ENCODE measurements at places on chromosomes 7 and 10.

DNA sequence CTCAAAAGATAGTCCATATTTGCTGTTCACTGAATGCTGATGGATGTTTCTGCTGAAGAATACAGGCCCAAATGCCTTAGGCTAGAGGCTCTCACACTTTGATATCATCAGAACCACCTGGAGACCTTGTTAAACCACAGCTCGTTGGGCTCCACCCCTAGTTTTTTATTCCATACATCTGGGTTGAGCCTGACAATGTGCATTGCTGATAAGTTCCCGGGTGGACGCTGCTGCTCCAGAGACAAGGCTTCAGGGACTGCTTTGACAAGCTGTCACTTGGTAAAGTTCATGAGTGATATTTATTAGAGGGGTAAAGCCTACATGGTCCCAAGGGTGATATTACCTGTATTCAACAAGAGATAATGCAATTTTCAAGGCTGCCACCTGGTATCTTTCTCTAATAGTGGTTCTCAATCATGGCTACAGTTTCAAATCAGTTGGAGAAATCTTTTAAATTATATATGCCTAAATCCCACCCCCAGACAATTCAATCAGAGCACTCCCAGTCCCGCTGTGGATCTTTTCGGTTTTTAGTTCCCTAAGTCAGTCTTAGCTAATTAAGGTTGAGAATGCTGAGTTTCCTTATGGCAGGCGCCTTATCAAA lies 107.1 kb upstream of the GSDME start:
- no peak for DNase-seq

- DNase-seq: no peak
Measured at GRCh38 chr10:48652344-48652743, 32.3 kb upstream of the WDFY4 start.

DNA sequence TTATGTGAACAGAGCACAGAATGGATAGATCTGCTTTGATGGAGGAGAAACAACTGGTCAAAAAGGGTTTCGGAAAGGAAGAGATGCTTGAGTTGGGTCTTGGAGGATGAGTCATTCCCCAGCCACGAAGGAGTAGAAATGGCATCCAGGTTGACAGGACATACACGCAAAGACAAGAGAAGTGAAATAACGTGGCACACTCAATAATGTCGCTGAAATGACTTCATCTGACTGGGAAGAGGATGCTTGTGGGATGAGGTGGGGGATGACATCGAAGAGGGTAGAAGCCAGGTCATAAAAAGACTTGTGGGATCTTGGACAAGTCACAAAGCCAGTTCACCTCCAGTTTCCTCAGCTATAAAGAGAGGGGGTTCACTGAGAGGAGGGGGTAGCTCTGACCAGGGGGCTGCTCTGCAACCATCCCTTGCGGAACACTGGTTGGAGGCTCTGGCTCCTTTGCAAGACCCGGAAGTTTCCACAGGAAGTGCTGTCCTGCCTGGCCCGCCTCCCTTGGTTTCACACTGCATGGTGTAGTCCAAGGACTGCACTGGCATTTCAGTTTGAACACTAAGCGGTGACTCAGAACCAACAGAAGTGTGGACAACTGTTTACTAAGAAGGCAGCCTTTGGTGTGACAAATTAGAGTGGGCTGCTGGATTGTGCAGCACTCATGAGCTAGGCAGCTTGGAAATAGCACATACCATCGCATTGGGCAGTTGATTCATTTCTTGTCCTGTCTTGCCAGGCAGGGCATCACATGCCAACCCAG lies 189.9 kb upstream of the ADO start:
- DNase-seq: no peak

GRCh38 chr10:21497177-21497807 lies 28.2 kb downstream of the SKIDA1 start:
- no peak for DNase-seq

DNA sequence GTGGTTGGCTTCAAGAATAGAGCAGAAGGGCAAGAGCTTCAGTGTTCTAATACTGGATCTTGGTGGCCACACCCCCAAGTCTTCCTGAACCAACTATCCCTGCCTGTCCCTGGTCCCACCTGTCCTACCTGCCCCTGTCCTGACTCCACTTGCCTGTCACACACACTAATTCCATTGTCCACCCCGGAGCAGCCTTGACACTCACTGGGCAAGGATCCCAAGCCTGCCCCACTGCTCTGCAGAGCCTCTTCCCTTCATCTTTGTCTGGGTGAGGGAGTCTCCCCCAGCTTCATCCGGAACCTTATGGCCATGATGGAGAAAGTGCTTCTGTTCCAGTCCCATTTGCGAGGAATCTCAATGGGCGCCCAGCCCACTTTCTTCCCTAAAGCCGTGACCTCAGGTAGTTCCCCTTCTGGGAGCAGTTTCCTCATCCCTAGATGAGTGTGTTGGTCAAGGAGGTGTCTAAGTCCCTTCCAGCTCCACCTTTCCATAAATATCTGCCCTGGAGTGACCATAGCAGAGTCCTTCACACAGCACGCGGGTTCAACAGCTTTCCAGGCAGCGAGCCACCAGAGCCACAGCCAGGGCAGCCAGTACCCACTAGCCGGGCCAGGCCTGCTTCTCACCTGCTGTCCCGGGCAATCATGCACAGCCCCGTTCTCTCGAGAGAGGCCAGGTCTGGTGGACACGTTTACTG lies 61.5 kb downstream of the VIPR2 start:
- DNase-seq: no peak

- DNase-seq: no peak
Measured at GRCh38 chr10:42990721-42991441, 86.0 kb upstream of the RET start.

GRCh38 chr10:77978360-77978759 lies 51.0 kb downstream of the POLR3A start:
- no peak for DNase-seq

DNA sequence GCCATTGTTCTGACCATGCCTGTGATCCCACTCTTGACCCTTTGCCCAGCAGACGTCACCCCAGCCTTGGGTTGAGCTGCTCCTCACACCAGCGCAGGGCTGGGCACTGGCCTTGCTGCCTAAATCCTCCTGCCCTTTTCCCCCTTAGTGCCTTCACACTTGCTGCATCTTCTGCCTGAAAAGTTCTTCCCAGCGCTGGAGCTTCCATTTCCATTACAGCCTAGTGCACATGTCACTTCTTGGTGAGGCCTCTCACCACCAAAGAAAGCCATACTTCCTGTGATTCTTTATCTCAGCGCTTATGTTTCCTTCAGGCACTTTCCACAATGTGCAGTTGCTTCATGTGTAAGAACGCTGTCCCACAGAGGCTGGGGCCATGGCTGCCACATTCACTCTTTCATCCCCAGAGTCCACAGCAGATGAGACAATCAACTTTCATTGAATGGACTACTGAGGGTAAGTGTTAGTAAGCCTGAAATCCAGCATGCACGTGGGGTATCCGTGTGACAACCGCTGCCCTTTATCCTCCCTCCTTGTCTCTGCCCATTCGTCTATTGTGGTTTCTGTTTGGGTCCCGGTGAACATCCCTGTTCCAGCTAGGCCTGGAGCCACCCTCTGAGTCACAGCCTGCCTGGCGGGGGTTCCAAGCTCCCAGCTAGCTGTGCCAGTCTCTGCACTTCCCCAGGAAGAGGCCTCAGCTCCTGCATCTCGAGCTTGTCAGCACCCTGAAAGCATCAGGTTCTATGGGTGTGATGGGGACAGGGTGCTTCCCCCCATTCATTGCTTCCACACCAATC lies 37.3 kb downstream of the ADRA2A start:
- no peak for DNase-seq

DNA sequence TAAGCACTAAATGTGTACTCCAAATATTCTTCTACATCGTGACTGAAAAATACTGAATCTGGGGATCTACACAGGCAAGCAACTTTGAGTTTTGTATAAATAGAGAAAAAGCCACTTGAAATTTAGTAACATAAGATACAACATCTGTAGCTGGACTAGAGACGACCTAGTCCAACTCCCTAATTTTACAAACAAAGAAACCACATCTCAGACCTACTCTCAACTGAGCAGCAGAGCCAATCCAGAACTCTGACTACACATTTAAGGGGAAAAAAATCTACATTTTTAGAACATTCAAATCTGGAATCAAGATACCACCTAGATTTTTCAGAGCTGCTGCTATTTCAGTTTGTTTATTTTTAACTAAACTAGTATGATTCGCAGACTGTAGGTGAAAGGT lies 88.9 kb downstream of the CABCOCO1 start:
- no peak for DNase-seq

GRCh38 chr7:27616914-27617548 lies 45.7 kb downstream of the HIBADH start:
- DNase-seq: no peak

DNA sequence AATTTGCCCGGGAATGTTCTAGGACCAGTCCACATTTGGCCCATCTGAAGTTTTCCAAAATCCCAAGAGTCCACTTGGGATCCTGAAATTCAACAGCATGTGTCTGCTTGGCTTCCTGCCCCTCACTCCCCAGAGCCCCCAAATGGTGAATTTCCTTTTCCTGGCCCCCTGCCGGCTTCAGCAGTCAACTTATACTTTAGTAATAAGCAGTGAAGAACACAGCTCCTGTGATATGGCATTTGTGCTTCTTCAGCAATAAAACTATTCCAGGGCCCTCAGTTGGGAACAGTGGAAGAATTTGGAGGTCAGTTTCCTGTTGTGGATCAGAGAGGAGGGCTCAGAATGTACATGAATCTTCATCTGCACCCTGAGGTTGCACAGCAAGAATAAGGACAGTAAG lies 51.1 kb downstream of the PRF1 start:
- no peak for DNase-seq

DNA sequence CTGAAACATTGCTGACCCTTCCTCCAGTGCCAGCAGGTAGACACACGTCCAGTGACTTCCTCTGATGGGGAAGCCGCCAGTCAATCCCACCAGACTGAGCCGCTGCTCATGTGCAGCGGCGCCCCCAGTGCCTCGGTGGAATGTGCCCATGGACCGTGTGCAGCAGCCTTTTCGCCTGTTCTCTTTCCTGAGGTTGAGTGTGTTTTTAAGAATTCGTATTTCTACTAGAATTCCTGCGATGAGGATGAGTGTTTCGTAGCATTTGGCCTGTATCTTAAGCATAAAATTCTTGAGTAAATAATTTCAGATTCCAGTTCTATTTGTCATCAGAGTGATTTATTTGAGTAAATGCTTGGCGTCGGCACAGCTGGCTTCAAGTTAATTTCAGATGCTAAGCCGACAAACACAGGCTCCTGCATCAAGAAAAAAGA lies 35.4 kb downstream of the BNIP3 start:
- no peak for DNase-seq

DNA sequence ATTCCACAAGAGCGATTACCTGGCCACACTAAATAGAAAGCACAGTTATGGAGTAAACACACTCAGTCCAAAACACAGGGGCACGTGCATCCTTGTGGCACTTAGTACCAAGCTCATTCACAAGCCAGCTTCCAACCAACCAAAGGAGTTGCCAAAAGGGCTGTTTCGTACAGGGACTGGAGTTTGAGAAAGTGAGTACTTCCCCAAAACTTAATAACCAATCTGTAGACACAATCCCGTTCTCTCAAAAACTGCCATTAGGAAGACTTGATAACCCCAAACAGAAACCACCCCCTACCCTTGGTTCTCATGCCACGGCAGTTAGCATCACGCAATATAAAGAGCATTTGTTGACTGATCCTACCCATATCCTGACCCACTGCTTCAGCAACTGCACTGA lies 166.2 kb upstream of the ASAH2 start:
- no peak for DNase-seq

GRCh38 chr7:98800996-98801395 lies 68.8 kb downstream of the TMEM130 start:
- DNase-seq: no peak

GRCh38 chr10:93461807-93462178 lies 20.3 kb downstream of the MYOF start:
- DNase-seq: no peak

DNA sequence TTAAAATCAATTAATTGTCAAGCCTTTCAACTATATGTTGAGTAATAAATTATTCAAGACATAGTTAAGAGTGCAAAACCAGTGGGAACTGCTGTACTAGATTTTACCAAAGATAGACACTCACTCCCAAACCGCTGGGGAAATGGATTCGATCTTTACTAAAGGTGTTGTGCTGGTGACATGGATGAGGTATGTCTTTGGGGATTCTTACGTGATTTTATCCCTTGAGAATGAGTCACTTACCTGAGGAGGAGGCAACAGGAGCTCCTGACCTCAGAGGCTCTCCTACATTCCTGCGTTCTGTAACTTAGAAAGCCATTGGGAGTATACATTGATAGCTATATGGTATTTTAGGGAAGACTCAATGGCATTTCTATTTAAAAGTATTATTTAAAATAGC lies 165.5 kb downstream of the PKD1L1 start:
- no peak for DNase-seq

DNA sequence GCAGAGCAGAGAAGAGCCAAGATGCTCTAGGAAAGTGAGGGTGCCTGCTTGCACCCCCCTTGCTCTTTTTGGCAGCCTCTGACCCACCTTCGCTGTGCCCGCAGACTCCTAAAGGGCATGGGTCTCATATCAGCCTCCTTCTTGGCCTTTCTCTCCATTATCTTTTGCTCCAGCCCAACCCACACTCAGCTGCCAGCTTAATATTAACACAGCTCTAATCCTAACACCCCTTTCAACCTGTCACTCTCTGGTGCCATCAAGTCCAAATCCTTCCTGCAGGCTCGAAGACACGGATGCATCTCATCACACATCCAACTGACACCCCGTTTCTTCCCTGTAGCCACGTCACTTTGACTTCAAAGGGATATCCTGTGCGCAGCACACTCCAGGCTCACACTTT lies 171.6 kb upstream of the AUTS2 start:
- DNase-seq: no peak

GRCh38 chr10:125661941-125662515 lies 20.9 kb downstream of the TEX36 start:
- no peak for DNase-seq

GRCh38 chr7:151837285-151838042 lies 39.5 kb downstream of the PRKAG2 start:
- no peak for DNase-seq

GRCh38 chr7:29567174-29567573 lies 3.5 kb downstream of the PRR15 start:
- DNase-seq: no peak

GRCh38 chr10:115606086-115606485 lies 512.9 kb downstream of the ATRNL1 start:
- no peak for DNase-seq

DNA sequence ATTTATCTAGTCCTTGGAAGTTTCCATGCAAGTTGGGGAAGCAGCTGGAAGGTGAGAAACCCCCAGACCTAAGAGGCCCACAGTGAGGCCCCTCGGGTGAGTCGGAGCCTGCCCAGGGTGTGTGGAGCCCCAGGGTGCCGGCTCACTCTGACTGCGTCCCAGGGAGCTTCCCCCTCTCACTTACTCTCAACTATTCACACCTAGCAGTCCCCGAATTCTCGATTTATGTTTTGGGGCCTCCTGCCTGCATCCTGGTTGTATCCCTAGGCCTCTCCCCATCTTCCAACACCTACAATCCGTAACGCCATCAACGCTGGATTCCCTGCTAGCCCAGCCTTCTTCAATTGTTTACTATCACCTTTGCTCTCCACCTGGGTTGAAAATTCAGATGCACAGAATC lies 63.9 kb downstream of the PRKAG2 start:
- DNase-seq: no peak
